T-helper 1 cell (primary cell): ENCODE measurements at places on chromosomes 4 and X.

GRCh38 chrX:2383735-2384134 is 117.0 kb downstream of the DHRSX start:
- no peak for DNase-seq

- no peak for DNase-seq
Measured at GRCh38 chrX:14660970-14661369, 131.6 kb downstream of the GLRA2 start.

DNA sequence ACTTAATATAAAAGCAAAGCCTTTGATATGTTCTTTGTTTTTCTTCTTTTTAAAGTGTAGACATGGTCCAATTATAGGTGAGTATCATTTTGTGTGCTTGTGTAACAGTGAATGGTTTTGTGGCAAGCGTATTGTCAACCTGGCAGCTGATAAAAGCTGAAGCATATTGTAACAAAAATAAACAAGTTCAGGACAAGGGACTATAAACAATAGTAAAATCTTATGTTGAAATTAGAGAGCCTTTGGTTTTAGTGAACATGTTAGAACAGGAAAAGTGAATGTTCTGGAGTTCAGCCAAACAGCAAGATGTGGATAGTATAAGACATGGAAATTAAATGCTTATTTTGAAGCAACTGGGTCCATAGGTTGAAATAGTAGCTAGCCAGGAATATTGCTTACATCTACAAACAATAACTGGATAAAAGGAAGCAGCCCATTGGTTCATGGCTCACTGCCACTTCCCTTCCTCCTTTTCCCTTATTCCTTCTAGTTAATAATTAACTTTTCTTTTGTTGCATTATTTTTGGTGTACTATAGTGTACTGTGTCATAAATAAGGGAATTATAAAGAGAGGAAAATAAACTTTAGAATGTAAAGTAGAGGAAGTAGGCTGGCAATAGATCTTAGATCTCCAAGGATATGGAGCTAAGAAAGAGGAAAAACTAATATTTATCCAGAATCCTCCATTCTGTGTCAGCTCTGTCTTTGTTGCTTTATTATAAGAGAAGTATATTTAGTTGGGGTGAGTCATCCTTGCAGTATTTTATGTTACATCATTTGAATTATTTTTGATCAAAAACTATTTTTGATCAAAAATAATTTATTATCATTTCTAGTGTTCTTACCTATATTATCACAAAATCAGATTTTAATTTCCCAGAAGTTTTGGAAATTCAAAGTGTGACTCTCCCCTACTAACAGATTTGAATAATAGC is 65.6 kb downstream of the MRPL1 start:
- no peak for DNase-seq

DNA sequence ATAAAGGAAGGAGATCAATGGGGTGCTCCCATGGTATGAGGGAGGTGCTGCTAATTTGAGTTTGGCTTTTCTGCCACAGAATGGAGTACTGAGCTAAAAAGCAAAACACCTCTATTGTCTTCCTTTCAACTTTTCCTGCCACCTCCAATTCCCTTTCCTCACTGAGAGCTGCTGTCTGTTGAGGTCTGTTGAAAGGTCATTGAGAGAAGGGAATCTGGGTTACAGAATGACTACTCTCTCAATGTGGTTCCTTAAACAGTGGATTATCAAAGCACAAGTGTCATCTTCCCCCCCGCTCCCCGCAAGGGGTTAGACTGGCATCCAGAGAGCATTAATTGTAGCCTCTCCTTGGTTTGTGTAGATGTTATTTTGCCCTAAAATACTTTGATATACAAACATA is 10.7 kb downstream of the USP9X start:
- DNase-seq, result no peak

DNA sequence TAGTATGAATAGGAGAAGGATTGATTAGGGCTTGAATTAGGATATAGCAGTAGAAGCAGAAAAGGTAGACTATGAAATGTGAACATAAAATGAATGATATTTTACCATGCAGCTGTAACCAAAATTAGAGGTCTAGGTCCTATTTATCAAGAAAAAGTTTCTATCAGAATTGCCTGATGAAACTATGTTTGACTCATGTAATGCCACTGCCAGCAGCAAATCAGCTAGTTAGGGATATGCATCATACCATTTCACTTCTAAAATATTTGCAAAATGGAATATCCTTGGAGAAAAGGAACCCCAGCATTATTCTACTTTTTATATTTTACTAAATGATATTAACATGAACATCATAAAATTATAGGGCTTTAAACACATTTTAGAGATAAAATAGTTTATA is 188.4 kb downstream of the WDFY3 start:
- no peak for DNase-seq

- no peak for DNase-seq
Measured at GRCh38 chrX:20523626-20524312, 257.1 kb upstream of the RPS6KA3 start.

DNA sequence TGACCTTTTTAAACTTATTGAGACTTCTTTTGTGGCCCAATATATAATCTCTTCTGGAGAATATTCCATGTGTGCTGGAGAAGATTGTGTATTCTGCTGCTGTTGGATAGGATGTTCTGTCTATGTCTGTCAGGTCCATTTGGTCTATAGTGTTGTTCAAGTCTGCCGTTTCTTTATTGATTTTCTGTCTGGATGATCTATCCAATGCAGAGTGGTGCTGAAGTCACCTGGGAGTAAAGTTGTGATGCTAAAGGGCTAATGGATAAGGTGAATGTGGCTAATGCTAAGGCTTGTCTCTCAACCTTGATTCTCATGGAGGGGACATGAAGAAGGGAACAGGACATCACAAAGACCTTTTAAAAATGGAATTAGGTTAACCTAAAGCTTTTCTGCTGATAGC is 72.0 kb upstream of the AP1S2 start:
- no peak for DNase-seq

DNA sequence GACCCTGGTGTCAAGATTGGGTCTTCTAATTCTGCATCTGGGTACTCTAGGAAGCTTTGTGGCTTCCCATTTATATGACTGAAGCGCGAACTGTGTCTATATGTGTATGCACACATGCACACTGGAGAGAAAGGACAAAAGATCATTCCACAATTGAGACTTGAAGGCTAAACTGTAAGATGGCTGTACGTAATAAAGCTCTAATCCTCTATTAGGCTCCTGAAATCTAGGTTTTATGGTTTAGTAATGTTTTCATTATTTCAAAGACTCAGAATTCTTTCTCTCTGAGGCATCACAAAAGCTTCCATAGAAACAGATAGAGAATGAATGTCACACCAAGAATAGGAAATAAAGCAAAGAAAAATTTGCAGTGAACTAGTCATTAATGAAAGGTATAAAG is 320.7 kb upstream of the FTHL17 start:
- no peak for DNase-seq

GRCh38 chrX:111129921-111130320 is 33.9 kb downstream of the PAK3 start:
- no peak for DNase-seq

DNA sequence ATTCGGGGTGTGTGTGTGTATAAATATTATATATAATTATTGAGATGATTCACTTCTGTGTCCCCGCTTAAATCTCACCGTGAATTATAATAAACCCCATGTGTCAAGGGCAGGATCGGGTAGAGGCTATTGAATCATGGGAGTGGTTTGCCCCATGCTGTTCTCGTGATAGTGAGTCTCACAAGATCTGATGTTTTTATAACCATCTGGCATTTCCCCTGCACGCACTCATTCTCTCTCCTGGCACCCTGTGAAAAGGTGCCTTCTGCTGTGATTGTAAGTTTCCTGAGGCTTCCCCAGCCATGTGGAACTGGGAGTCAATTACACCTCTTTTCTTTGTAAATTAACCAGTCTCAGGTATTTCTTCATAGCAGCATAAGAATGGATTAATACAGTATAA is 851.4 kb upstream of the AGA start:
- no peak for DNase-seq

- no peak for DNase-seq
Measured at GRCh38 chr4:83809581-83809980, 273.7 kb downstream of the GPAT3 start.

GRCh38 chrX:100650841-100651240 is 6.8 kb downstream of the SRPX2 start:
- no peak for DNase-seq

DNA sequence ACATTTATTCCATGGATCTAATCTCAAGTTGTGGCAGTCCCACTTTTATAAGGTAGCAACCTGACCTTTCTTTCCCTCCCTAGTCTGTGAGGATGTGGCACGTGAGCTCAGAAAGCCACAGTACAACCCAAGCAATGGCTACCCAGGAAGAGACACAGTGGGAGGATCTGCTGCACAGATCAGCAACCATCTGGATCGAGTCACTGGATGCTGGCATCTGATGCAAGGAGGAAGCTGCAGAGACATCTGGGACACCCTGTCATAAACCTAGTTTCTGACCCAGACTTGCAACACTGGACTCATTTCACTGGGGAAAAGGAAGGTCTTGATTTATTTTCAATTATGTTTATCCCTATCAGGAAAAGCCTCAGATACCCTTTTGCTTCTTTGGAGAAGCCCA is 327.1 kb downstream of the PAPSS1 start:
- DNase-seq, result no peak

- DNase-seq, result no peak
Measured at GRCh38 chrX:149312988-149313387, 192.1 kb downstream of the IDS start.

DNA sequence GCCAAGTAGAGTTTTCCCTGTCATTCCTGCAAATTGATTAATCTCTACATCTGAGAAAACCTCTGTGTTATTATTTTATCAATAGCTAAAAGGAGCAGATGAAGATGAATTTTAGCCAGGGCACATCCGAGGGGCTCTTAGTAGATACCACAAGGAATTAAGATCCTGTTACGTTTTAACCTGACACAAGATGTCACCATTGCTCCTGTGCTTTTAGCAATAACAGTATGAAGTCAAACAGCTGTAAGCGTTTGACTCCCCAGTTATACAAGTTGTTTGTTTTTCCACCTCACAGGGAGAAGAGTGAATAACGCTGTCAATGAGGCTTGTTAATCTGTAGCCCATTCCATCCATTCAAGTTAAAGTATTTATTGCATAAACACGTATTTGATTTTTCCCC is 76.0 kb upstream of the AP1S2 start:
- DNase-seq, result no peak

DNA sequence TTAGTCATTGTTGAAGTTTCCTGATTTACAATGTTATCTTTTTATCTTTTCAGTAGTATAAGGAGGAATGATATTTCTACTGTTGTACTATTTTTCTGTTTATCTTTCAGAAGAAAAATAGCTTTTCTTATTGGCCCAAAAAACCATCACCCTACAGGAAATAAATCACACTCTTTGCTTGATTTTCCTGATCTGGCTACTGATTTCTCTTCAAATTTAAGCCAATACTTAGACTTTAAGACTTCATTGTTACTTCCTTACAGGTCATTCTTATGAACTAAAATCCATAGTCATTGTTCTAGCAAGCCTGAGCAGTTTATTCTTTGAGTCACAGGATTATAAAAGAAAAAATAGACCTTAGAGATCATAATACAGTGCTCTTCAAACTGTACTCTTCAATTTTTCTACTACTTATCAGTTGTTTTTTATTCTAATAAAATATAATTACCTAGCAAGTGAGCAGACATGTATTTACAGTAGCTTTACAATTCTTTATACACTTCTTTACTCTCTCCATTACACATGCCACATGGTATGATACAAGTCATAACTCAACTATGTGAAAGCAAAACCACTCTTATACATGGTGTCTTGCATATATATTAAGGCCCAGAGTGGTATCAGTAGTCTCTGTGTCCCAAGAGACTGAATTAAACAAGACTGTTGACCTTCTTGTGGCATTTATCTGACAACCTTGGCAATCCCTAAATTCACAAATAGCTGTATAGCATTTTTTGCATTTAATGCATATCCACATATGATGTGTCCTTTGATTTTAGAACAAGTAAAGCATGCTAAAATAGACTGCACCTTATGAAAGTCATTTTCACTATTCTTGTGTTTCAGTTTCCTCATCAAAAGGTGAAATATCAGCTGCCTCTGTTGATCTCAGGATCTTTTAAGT is 47.9 kb downstream of the TET2 start:
- DNase-seq, result no peak

DNA sequence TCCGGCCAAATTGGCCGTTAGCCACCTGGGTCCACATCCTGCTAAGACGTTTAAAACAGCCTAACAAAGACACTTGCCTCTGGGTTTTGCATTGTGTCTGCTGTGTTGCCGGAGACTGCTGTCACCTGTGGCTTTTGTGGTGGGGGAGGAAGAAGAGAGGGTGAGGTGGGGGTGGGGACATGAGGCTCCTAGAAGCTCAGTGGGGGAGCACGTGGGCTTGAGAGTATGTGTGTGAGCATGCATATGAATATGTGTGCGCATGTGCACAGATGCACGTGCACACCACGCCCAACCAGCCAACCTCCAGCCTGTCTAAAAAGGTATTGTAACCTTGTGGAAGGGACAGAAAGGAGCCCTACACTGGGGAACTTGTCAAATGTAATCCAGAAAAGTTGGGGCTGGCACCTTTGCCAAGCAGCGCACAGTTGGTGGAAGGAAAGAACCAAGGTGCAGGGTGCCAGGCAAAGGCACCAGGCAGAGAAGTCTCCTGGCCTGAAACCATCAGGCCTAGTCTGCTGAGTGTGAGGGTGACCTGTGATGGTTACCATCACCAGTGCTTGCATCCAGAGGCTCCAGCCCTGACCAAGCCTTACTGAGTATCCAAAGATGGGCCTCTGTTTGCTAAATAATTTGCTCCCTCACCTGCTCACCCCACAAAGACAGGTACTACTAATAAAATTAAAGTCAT is 10.1 kb upstream of the SASH3 start:
- DNase-seq, result peak; percentile 60

DNA sequence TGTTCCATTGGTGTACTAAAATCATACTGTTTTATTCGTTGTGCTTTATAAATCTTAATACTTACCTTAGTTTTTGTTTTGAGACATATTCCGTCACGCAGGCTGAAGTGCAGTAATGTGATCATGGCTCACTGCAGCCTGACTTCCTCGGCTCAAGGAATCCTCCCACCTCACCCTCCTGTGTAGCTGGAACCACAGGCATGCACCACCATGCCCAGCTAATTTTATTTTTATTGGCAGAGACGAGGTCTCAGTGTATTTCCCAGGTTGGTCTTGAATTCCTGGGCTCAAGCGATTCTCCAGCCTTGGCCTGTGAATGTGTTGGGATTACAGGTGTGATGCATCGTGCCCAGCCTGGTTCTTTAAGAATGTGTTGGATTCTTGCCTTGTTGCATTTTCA is 24.4 kb upstream of the DCK start:
- no peak for DNase-seq

DNA sequence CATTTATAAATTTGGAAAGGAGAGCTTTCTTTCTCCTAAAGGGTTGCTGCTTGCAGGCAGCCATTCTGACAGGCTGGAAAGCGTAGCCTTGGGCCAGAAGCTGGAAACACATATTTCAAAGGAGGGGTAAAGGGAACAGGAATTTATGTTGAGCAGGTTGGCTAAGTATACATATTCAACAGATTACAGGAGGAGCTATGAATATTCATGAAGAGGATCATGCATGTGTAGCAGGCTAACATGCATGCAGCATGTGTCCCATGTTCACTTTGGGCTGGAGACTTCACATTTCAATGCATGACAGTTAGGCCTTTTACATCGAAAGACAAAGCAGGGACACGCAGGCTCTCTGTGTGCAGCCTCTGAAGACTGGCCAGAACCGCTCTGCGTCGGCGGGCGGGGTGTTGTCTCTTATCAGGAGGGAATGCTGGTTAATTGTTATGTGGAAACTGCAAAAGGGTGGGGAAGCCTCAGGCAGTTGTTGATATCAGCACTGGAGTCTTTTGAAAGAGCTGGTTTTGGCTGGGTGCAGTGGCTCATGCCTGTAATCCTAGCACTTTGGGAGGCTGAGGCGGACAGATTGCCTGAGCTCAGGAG is 31.5 kb downstream of the CASP3 start:
- DNase-seq, result no peak

GRCh38 chr4:137676357-137676998 is 144.2 kb upstream of the PCDH18 start:
- no peak for DNase-seq
